Activated B cell treated with CpG ODN at 0.5 μM for 24 hours (primary cell): ENCODE measurements at places on chromosomes 4 and X. TPM values are rescaled to one million over a fixed set of nuclear protein-coding genes. Genes with fewer than 3 reads are reported as not detected.

The SLITRK2 gene
- total RNA-seq: not detected in 2 replicates

The DUX4 gene
- not detected in 2 replicates for total RNA-seq

The FAM53A gene
- total RNA-seq: 0.81 and 1.2 TPM in 2 replicates

The TNMD gene
- total RNA-seq: not detected in 2 replicates

The PGAM4 gene
- not detected in 2 replicates for total RNA-seq

- DNase-seq: no peak
These were observed 213.6 kb upstream of the VEGFC start for GRCh38 chr4:177006331-177006730.

DNA sequence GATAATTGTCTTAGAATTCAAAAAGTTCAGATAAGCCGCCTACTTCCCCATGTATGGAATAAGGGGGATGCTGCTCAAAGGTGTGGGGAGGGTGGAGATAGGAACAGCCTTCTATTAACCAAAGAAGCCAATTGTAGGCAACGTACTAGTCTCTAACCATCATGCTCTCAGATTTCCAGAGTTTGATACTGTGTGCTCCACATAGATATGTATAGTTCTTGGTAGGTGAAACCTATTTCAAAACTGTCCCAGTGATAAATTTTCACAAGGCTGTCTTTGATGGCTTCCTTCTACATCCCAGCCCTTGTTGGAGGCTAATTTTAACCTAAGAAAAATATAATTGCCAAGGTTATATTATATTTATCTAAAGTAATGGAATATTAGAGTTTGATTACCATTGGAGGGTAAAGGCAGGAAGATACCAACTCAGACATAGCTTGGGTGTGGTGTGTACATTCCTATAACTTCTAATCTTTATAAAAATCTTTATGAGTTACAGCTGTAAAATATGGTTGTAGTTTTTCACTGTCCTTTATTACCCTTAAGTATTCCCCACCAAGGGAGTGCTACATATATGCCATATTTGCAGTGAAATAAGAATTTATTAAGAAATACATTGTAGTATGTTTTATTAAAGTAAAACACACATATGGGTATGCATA lies 87.7 kb downstream of the SLC4A4 start:
- no peak for DNase-seq

GRCh38 chr4:114658179-114658578 lies 59.6 kb downstream of the UGT8 start:
- no peak for DNase-seq

DNA sequence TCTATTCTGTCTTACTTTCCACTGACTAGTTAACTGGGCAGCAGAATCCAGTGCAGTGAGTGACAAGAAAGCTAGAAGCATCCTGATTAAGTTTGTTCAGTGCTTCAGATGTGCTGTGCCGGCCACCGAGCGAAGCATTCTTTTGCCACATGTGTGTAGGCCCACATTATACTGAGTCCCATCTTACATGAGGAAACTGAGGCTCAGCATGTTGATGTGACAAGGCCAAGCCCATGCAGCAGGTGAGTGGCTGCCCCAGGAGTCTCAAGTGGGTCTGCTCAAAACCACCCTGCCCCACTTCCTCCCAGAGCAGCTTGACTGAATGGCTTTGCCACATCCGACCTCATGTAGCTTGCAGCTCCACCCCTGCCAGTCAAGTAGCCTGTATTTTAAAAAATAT lies 50.5 kb downstream of the RHOH start:
- no peak for DNase-seq

DNA sequence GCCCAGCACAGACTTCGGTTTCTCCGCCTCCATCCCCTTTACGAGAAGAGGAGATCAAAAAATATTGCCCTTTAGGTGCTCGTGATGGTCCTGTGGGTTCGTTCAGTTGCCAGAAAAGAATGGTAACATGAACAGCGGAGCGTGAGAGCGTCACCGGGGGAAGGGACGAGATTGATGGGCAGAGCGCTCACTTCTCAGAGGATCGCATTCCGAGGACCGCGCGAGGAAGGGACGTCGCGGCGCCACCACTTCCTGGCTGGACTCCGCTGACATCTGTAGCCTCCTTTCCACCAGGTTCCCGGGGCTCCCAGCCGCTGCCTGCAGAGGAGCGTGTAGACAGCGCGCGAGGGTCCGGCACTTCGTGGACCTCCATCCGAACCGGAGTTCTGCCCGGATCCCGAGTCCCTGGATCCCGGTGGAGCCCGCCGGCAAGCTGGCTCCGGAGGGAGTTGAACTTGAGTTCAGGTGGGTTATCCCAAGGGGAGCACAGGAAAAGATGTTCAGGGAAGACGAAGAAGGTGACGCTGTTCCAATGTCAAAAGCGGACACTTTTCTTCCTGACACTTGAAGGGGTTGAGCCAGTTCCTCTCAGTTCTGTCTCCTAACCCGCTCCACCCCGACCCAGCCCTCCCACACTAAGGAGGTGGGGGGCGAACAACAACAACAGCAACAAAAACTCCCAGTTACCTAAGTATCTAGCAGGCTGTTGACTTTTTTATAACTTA lies 484 bp downstream of the GALNTL6 start:
- no peak for DNase-seq

DNA sequence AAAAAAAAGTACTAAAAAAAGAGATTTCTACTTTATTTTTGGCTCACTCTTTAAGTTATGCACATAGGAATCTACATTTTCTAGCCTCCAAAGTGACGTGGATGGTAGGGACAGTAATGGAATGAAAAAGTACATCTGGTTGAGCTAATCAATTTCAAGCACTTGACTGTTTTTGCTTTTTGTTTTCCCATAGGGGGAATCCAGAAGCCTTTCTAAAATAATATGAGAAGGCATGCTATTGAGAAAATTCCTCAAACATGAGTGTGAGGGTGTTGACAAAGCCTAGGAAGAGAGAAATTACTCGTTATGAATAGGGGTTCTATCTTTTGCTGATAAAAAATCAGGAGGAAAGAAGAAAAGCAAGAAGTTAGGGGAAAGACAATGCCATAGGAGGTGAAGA lies 242.5 kb upstream of the PUDP start:
- no peak for DNase-seq

GRCh38 chr4:153778383-153778782 lies 10.5 kb downstream of the SFRP2 start:
- DNase-seq: no peak
